ENCODE measurements at places on chromosomes 6 and 20. TPM values are rescaled to one million over a fixed set of nuclear protein-coding genes. Genes with fewer than 3 reads are reported as not detected.

DNA sequence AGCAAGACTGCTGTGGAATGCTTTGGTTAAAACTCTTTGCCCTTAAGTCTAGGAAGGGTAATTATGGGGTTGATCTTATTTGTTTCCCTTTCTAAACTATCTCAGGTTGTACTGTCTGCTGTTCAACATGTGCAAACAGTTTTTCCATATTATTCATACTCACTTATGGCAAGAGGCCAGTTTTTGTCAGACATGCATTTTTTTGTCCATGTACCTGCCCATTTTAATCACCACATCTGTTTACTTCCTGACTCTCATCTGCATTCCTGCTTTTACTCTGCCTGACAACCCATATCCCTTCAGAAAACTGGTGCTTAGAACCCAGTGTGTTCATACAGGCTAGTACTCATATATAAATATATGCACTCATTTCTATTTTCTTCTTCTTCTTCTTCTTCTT, 80.3 kb downstream of the LPA start:
- DNase-seq = no peak

- DNase-seq = no peak
These were observed 3.7 kb downstream of the MRPS18A start for GRCh38 chr6:43683708-43684455.

GRCh38 chr6:165222315-165223025, 86.9 kb downstream of the C6orf118 start:
- no peak for DNase-seq

GRCh38 chr6:130425537-130425936, 59.7 kb downstream of the TMEM200A start:
- no peak for DNase-seq

- DNase-seq = no peak
These were observed 108.1 kb downstream of the RNF144B start for GRCh38 chr6:18495236-18495635.

GRCh38 chr20:32971703-32972161, 32.5 kb downstream of the SUN5 start:
- DNase-seq = no peak

DNA sequence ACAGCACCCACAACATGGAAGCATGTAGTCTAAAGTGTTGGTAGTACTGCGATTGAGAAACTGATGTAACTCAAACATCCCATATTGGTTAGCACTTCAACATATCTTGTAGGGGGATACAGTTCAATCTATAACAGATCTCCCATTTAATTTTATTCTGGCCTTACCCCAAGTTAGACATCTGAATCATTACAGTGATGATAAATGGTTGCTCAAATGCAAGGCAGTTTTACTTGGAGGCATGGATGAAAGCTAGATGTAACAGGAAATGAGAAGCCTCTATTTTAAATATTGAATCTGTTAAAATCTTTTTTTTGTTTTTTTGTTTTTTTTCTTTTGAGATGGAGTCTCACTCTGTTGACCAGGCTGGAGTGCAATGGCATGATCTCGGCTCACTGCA, 44.2 kb upstream of the FAM50B start:
- DNase-seq = no peak

DNA sequence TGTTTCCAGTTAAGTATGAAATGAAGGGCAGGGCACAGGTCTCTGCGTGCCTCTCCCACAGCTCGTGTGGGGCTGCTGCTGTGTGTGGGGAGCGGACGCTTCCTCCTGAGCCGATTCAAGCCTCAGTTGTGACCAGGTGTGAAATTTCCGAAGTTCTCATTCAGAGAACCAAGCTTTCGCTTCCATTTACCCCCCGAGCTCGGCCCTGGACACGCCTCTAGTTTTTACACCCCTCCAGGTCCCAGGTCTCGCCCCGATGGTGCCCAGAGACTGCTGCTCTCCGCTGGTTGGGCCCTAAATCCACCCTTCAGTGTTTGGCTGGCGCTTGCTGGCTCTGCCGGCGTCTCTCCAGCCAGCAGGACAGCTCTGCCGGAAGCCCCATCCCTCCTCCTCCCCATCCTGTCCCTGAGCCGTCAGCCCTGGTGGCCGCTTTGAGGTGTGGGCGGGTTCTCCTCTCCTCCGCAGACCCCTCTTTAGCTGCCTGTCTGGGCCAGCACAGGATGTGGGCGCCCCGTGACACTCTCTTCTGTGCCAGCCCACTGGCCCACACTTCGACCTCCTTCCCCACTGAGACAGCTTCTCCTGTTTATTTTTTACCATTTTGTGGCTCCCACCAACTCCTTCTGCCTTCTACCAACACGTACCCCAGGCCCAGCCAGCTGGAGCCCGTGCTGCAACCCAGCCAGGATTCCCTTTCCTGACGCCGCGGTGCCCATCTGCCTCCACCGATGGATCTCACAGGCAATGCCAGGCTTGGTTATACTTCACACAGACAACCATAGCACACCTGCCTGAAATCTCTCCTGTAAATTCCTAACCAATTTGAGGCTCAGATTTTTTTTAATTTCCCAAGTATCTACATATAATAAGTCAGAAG, 142.8 kb downstream of the DLL1 start:
- DNase-seq = no peak

DNA sequence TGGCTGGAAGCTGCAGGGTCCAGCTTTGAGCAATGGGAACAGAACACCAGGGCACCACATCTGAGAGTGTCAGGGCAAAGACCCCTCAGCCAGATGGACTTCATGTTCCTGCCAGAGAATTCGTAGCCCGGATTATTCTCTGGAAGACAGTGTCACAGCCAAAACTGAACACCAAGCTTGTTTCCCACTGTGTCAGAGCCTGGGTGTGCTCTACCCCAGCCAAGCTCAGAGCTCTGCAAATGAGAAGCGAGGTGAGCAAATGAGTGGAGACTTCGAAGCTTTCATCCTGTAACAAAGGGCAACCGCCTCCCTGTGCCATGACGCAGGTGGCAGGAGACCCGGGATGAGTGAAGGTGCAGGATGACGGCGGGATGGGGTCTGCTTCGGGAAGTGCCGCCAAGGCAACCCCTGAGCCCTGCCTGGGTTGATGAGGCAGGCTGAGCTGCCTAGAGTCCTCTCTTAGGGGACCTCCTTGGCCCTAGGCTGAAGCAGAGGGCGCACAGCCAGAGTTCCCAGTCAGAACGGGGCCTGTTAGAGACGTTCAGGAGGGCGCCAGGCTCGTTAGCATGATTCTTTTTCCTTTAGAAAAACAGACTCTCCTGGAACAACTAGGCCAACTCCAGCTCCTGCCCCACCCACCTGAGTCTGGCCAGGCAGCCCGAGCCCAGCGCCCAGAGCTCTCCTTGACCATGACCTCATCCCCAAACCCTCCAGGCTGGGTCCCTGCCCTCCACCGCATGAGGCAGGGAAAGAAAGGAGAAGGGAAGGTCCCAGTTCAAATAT, 187.7 kb downstream of the SOD2 start:
- no peak for DNase-seq

DNA sequence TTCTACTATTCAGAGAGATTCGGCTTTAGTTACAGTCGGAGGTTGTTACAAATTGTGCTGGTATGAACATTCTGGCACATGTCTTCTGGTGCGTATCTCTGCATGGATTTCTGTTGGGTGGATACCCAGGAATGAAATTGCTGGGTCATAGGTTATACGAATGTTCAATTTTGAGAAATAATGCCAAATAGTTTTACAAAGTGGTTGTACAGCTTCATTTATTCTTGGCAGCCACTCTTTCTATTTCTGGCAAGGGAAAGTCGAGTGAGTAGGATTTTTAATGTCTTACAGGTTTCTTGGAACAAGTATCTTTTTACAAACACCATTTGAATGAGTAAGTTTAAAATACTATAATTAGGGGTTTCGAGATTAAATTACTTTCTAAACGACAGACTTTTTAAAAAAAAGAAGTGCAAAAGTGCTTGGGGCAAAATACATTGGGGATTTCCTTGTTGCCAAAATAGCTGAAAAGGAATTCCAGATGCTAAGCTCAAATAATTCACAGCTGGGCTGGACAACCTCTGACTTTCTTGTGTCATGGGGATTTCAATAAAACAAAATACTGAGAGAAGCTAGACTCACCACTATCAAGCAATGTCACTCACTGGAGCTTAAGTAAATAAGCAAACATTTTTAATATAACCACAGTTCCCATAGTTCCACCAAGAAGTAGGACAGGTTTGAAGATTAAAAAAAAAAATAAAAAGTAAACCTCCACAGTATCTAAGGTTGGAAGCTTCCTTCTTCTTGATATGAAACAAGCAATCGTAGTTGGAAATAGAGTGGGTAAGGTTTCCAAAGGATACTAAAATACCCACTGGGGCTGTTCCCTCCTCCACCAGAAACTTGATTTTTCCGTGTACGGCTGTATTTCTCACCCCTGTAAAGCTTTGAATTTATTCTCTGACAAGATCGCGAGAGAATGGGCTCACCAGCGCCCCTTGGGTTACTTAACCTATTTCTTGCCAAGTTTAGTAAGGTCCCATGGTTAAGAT, 21.6 kb upstream of the GFOD1 start:
- no peak for DNase-seq

GRCh38 chr6:104908031-104908887, 48.5 kb upstream of the HACE1 start:
- no peak for DNase-seq

DNA sequence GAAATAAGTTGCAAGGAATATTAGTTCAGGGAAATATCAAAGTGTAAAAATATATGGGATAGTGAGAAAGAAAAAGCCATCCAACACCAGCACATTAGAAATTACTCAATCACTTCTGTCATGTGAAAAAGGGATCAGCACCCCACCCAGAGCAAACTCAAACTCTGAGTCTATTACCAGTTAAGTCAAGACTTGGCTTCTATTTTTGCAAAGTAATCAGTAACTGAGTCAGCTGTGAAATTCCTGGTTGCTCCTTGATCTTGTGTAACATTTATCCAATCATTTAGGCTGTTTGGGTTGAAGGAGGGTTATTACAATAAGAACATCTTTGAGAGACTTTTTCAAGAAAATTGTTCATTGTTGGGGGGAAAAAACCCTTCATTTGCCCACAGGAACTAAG, 51.2 kb downstream of the SLC22A23 start:
- no peak for DNase-seq

- DNase-seq = no peak
These were observed 223.4 kb upstream of the TAB2 start for GRCh38 chr6:149094156-149094555.

APOM gene
- total RNA-seq = 2.5 TPM

MMP24 gene
- total RNA-seq = 7.2 TPM

SIRPA gene
- total RNA-seq = 51.9 TPM

FRS3 gene
- total RNA-seq = 3.1 TPM

PIGU gene
- 10.2 TPM for total RNA-seq

SRMS gene
- total RNA-seq = not detected
